ENCODE measurements at places on chromosomes 13 and 19.
A peak's percentile ranks its signal among the peaks of the same experiment; 100 is the strongest.

GRCh38 chr19:34353546-34353945, 11.4 kb upstream of the GPI start:
- no peak for DNase-seq

- DNase-seq, result no peak
Observed at GRCh38 chr19:35911173-35911572, 3.1 kb upstream of the TYROBP start.

DNA sequence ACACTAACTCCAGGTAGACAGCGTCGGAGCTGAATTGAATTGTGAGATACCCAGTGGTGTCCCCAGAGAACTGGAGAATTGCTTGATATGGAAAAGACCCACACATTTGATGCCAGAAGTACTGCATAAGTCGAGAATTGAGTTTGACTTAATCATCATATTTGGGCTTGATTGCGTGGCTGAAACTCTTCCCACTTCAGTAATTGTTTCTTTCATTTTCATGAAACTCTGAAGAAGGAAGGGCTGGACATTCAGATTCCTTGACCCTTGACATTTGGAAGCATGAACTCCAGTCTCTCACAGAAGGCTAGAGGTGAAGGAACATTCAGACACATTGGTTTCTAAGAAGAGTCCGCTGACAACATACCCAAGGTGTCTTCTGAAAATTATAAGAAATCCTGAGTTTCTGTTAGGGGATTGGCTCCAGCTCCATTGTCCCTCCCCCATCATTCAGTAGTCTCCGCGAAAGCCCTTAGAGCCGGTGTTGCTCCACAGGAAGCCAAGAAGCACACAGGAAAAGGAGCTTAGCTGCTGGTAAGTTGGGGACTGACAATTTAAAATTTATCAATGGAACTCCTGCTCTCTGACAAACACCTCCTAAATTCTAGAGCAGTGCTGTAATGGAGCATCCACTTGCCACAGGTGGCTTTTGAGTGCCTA, at the start of gene FPR2:
Gene FPR2 (plus strand): TSS at position 484 of the 660 bp plus-strand sequence. CDS start 7,479 bp downstream, outside the sequence.
- no peak for DNase-seq

- DNase-seq, result peak; percentile 78
Observed at GRCh38 chr19:21568816-21569493, 63.6 kb downstream of the ZNF429 start.

DNA sequence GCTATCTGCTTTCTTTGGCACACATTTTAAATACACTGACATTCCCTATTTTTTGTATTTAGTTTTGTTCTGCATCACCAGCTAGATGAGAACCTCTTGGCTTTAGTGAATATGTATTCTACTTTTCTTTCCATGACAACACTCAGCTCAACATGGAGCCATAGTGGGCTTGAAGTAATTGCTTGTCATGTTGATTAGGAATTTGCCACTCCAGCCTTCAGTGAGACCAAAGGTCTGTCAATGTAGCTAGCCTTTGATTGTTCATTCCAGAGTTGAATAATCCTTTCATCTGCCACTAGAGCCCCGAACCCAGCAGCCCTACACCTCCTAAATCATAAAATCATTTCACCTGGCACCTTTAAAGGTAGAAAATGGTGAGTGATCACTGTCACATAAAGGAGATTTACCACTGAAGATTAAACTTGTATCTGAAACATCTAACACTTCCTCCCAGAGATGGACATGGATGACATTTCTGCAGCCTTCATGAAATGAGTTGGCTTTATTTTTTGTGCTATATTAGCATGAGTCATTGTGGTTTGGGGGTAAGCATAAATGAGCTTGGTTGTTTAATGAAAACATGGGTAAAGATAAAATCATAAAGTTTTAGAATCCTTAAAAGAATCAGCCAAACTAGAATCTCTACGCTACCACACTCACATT, 29.2 kb upstream of the GARRE1 start:
- peak; percentile 18 for DNase-seq

- no peak for DNase-seq
Observed at GRCh38 chr13:51603716-51604115, 19.5 kb downstream of the WDFY2 start.

DNA sequence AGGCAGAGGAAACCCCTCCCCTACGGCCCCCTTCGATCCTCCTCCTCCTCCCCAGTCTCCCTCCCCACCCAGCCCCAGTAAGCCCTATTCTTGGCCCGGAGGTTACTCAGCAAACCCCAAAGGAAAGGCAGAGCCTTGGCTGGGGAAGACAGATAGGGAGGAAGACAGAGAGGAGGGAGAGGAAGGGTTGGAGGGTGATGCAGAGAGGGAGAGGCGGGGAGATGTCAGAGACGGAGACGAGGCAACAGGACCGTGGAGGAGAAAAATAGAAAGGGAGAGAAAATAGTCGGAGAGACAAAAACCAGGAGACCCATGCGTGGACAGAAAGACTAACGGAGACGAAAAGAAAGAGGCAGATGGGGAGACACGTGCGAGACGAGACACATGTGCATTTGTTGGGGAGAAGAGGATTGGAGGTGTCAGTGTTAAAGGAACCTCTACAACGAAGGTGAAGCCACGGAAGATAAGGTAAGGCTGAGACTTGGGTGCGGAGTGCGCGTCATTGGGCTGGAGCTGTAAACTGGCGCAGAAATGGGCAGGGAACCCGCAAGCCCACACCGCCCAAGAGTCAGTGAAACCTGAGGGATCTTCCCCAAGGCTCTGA, 2.9 kb downstream of the TGFB1 start:
- DNase-seq, result no peak

DNA sequence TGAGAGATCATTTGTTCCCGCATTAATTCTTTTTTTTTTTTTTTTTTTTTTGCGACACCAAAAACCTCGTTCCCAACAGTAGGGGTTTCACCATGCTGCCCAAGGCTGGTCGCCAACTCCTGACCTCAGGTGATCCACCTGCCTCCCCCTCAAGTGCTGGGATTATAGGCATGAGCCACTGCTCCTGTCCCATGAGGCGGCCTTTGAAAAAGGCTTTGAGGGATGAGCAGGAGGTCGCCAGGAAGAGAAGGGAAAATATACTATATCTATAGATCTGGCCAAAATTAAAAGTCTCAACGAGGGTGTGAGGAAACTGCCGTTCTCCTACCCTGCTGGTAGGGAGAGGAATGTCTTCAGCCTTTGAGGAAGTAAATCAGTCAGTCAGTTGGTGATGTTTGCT, 26.2 kb downstream of the ZNF473 start:
- no peak for DNase-seq
